ENCODE measurements at places on chromosomes 6 and 20.

DNA sequence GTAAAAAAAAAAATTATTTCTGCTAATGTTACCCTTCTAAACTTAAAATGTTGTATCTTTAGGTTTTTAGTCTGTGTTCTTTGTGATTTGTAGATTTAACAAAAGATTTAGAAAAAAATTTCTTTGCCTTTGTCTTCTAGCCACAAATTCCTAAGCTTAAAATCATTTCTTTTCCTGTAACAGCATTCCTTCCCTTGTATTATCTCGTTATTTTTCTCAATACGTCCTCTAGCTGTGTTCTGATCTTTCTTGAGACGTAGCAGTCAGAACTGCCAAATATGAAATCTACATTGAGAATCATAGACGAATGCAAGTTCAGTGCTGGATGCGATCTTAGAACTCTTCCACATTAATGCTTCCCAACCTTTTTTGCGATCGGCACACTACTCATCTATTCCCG, 283.1 kb downstream of the UTRN start:
- DNase-seq: no peak

- DNase-seq: no peak
Observed at GRCh38 chr6:99589290-99589672, 17.4 kb upstream of the PRDM13 start.

GRCh38 chr20:62211769-62212288, 8.2 kb downstream of the HRH3 start:
- no peak for DNase-seq

GRCh38 chr6:6332811-6333244, 12.4 kb upstream of the F13A1 start:
- no peak for DNase-seq

GRCh38 chr6:34760108-34760507, 2.8 kb downstream of the SNRPC start:
- DNase-seq: no peak

All from GM04503 (cell line).